ENCODE measurements at places on chromosomes 7 and 10.

GRCh38 chr7:123865517-123866117 lies 20.6 kb downstream of the HYAL4 start:
- DNase-seq = peak; percentile 91

GRCh38 chr7:105512926-105513526 lies 9.0 kb downstream of the PUS7 start:
- no peak for DNase-seq

GRCh38 chr10:117075064-117075463 lies 63.0 kb downstream of the VAX1 start:
- DNase-seq = peak; percentile 12

DNA sequence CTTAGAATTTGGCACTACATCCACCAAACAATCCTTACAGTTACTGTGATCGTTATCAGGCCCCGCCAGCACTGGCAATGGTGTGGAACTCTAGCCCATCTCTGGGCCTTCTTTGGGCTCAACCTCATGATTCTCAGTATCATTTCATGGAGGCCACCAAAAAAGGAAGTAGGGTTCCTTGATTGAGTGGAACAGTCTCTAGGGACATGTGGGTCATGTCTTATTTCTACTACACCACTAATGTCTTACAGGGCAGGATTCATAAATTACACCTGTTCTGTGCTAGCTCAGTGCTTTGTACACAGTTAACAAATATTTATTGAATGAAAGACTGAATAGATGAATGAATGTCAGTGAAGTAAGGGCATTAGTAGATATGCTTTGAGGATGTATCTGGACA lies 53.9 kb downstream of the AP3M1 start:
- no peak for DNase-seq

DNA sequence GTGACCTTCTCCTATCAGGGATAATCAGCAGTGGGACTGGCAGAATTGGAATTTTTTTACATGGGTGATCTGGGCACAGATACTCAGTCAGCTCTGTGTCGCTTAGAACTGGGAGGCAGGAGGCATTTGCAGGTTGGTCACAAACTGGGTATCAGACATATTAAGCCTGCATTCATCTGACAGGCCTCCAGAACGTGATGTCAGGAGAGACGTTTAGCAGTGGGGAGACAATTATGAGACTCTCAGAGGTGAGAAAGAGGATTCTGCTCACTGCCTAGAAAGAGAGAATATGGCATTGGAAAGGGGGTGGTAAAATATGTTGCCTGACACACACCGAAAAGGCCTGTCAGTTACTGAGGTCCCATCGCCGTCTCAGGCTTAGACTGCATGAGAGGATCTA lies 717.6 kb upstream of the GALNT17 start:
- DNase-seq = no peak

- DNase-seq = no peak
Measured at GRCh38 chr10:48474765-48475365, 130.0 kb downstream of the ARHGAP22 start.

DNA sequence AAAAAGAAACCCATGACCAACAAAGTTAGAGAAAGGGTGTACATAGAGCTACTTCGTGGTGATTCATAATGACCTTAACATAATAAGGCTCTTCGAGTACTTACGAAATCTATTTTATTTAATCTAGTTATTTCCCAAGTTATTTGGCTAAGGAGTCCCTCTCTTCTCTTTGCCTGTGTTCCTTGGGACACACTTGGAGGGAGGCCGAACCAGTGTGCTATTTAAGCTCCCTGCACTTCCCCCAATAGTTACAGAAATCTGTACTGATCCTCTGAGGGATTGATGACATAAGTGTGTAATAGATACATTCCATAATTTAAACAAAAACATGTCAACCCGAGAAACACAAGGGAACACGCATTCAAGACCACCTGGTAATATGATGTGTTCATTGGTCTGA lies 351.1 kb downstream of the GATA3 start:
- DNase-seq = no peak

DNA sequence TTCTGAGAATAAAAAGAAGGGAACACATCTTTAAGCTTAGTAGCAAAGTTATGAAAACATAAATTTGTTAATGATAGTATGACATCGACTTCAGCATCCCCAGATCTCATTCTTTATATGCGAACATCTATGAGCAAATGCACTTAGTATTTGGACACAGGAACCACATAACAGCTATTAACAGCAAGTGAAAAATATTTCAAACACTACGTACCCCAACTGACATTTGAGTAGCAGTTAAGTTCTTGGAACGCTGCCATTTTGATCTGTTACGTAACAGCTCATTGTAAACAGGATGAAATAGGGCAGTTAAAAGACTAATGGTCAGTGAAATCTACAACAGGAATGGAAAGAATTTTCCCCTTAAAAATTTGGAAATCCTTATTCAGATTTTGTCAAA lies 428.9 kb downstream of the TNS3 start:
- DNase-seq = no peak

DNA sequence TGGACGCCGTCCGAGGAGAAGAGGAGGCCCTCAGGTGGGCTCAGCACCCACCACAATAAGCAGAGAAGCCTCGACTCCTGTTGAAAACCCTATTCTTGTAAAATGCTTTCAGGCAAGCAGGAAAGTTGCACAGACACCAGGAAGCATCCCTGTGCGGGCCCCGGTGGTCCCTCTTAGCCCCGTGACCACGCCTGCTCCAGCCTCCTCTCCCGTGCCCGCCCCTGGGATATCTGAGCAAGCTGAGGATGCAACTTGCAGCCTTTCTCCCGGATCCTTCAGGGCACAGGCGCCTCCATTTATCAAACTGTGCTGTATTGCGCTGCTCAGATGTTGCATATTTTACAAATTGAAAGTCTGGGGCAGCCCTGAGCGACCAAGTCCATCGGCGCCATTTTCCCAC lies 72.7 kb downstream of the CFAP46 start:
- no peak for DNase-seq

- no peak for DNase-seq
Measured at GRCh38 chr7:158572000-158572828, 15.4 kb downstream of the PTPRN2 start.

- no peak for DNase-seq
Measured at GRCh38 chr7:71626206-71626605, 494.3 kb downstream of the GALNT17 start.

DNA sequence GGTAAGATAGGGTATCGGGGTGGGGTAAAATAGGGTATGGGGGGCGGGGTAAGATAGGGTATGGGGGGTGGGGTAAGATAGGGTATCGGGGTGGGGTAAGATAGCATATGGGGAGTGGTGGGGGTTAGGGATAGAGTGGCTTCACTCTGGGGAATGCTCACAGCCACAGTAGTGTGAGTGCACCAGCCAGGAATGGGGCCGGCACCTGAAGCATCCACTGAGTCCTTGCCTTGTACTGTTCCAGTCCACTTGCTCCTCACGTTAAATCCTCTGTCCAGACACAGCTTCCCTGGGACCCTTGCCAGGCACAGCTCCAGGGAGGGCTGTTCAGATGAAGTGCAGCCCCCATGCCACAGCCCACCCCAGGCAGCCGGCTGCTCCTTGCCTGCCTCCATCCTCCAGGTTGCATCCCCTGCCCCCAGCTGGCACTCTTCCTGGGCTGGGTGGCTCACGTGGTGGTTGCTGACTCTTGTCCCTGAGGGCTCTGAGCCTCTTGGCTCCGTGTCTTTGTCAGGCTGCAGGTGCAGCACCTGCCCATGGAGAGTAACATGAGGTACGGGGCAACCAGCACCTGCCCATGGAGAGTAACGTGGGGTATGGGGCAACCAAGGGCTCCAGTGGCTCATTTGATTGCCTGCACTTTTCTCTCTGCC lies 268.4 kb downstream of the TCERG1L start:
- no peak for DNase-seq

GRCh38 chr10:80186364-80187012 lies 18.8 kb downstream of the ANXA11 start:
- peak; percentile 36 for DNase-seq

- peak; percentile 29 for DNase-seq
Measured at GRCh38 chr7:150378115-150378852, 846 bp upstream of the ZNF775 start.

GRCh38 chr10:35232527-35232926 lies 103.8 kb upstream of the CCNY start:
- DNase-seq = no peak

- DNase-seq = no peak
Measured at GRCh38 chr7:6258440-6259182, 13.8 kb downstream of the CYTH3 start.

GRCh38 chr7:78734626-78735025 lies 718.8 kb downstream of the MAGI2 start:
- no peak for DNase-seq

- DNase-seq = no peak
Measured at GRCh38 chr10:110022716-110023504, 15.1 kb downstream of the ADD3 start.

DNA sequence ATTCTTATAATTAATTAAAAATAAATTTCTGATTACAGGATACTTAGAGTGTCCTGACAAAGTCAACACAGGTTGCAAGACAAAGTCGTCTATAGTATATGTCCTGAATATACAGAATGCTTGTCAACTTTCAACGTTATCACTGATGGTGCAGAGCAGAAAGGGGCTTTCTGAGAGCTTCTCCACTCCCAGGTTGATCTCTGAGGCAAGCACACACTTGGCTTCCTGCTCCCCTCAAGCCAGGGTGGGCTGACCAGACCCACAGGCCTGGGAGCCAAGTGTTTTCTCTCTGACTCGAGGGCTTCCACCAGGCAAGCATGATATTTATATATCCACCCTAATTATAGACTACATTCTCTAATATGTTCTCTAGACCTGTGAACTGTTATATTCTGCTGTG lies 448.9 kb downstream of the SH2D4B start:
- no peak for DNase-seq

DNA sequence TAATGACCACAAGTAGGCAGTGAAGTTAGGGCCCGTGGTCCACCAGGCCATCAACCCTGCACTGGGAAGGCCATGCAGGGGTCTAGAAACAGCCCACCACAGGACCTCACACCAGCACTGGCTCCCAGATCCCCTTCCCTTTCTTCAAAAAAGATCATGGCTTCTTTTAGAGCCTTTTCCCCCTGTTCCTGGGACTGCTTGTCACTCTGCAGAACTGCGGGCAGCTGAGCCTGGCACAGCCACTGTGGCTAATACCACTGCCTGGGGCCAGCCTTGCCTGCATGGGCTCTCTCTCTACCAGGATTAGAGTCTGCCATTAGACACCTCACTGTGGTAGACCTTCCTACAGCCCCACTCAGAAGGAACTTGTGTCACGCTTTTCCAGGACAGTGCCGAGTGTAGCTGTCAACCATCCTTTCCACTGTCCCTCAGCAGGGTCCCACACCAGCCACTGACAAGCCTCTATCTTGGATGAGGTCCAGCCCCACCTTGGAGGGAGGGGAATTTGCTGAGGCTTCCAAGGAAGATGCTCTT lies 19.0 kb upstream of the C10orf90 start:
- DNase-seq = no peak

GRCh38 chr10:12504176-12504575 lies 154.8 kb downstream of the CAMK1D start:
- DNase-seq = no peak

DNA sequence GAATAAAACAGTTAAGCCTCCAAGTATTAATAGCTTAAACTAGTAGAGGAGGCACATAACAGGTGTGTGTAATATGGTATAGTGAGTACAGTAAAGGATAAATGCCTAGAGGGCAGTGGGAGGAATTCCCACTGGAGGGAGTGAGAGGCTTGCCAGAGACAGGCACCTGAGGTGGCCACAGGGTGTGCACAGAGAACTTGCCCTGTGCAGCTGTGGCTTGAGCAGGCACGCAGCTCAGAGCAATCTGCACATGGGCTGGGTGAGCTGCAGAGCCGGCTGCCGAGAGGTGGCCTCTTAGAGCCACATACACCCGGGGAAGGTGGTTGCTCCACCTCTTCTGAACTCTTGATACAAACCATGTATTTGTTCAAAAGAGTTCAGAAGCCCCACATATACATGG lies 237.1 kb downstream of the COBL start:
- DNase-seq = no peak

Measured in trophoblast cell (in vitro differentiated cells and primary cell).